ENCODE measurements at places on chromosomes 3 and 15.

DNA sequence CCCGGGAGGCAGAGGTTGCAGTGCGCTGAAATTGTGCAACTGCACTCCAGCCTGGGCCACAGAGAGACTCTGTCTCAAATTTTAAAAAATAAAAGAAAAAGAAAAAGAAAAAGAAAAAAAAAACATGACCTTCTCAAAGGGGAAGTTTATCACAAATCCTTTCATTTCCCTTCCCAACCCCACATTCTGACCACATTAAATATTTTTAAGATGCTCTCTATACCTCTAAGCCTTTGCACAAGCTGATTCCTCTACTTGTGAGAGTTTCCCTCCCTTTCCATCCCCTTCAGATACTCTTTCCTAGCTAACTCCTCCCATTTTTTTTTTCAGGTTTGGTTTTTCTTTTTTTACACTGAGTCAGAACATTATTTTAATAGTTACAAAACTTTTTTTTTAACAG, 4.0 kb downstream of the HIGD1A start:
- no peak for DNase-seq

DNA sequence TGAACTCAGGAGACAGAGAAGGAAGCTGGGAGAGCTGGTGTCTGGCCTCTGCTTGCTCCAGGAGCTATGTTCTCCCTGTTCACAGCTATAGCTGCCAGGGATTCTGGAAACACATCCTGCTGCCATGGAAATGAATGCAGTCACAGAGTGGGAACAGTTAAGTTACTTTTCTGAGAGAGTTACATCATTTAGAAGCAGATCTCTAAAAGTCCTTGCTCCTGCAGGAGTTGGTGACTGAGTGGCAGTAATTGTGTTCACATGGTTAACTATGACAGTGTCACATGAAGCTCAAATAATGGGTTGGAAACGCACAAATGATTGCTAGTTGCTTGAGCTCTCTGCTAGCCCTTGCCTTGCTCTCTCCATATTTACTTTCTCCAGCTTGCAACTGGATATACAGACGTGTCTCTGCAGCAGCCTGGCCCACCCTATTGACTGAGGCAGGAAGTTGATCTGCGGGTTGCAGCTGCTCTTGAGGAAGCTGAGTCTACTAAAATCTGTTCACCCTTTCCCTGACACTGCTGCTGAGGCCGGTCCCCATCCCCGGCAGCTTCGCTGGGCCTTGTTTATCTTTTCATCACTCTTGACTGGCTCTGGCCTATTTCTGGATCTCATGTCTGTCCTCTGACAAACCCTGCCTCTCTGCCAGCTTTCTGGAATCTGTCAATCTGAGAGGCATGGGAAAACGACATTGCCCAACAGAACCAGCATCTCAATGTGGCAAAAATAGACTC, 16.7 kb upstream of the ISLR start:
- no peak for DNase-seq

DNA sequence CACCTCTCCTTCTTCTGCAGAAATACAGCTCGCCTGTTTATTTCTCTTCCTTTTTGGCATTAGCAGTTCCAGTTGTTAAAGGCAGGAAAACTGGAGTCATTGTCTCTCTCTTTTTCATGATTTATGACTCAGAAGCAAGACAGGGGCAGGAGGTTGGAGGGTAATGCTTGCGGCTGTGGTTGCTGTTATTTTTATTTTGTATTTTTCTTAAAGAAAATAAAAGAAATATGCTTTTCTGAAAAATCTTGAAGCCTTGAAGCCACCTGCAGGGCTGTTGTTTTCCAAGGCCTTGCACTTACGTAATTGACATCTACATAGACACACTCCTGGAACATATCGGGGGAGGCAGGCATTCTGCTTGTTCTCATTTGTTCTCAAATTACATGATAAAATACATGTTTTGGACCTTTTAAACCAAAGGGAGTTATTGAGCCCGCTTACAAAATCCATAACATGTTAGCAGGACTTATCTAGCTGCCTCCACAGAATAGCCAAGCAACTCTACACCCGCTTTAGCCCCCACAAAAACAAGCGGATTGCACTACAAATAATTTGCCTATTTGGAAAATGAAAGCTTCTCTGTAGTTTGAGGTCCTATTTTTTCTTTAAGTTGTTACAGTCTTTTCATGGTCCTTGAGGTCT, 1004.6 kb upstream of the NR2F2 start:
- no peak for DNase-seq

DNA sequence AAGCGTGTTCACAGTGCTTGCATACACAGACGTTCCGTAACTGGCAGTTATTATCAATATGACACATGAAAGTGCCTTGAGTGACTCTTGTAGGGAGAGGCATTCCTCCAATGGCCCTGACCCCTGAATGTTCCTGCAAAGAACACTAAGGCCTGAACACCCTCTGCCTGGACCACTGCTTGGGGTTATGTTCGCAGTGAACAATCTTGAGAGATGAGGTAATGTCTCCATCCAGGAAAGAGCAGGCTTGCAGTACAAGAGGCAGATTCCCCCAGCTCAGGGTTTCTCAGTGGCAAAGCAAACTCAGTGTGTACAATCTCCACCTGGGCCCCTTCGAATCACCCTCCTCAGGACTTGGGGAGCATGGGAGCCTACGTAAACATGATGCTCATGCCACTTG, 324.6 kb downstream of the MAGI1 start:
- peak; percentile 75 for DNase-seq

GRCh38 chr3:71579935-71580406, 3.6 kb downstream of the FOXP1 start:
- peak; percentile 57 for DNase-seq

DNA sequence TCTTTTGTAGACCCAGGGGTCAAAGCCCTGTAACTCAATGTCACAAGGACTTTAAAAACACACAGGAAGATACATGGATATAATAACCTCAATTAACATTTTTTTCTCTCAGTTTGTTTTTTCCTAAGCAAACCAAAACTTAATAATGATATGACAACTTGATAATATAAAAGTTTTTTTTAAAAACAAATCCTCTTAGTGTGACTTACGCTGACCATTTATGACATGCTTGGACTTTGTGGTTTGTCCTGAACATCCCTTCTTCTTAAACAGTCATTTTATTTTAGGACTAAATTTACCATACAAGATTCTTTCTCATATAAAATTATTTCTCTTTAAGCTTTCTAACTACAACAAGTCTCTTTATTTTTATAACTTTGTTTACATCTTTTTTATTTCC, 25.4 kb upstream of the FAM3D start:
- peak; percentile 7 for DNase-seq

GRCh38 chr3:182618981-182619591, 174.2 kb upstream of the ATP11B start:
- DNase-seq: peak; percentile 1

DNA sequence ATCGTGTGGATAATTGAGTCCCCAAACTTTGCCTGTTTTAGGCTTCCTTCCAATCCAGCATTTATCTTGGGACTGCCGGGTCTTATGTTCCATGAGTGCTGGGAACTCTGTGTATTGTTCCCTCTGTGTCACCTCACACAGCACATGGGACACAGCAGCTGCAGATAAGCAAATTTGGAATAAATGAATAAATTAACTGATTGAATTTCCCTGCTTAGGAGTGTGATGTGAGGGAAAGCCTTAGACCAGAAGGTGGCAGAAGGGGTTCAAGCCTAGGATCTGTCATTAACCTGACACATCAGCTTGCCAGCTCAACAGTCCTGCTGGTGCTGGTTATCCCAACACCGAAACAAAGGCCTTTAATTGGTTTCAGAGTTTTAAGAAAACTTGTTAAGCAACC, 114.3 kb downstream of the OXSM start:
- DNase-seq: no peak

GRCh38 chr3:164365242-164365641, 713.1 kb downstream of the SI start:
- DNase-seq: no peak

DNA sequence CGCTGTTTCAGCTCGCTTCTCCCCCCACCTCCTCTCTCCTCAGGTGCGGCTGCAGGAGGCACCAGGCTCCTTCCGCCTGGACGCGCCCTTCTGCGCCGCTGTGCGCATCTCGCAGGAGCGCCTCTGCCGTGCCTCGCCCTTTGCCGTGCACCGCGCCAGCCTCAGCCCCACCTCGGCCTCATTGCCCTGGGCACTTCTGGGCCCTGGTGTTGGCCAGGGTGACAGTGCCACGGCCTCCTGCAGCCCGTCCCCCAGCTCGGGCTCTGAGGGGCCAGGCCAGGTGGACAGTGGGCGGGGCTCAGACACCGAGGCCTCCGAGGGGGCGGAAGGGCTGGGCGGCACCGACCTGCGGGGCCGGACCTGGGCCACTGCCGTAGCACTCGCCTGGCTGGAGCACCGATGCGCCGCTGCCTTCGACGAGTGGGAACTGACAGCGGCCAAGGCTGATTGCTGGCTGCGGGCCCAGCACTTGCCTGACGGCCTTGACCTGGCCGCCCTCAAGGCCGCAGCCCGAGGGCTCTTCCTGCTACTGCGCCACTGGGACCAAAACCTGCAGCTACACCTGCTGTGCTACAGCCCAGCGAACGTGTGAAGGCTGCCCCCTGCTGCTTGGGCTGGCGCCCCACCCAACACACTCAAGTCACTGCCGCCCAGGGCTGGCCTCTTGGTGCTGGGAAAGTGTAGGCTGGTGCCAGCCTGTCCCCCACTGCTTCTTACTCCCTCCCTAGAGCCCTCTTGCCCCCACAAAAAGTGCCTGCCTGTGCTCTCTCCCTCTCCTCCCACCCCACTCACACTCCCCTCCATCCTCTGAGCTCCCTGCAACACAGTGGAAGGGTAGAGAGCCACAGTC, 7.1 kb downstream of the ALG3 start:
- peak; percentile 21 for DNase-seq

Data from IMR-90 (cell line).